Neural progenitor cell (in vitro differentiated cells): ENCODE measurements at places on chromosomes 5 and 9. TPM values are rescaled to one million over a fixed set of nuclear protein-coding genes. Genes with fewer than 3 reads are reported as not detected.

GRCh38 chr9:68970151-68970550, 43.8 kb downstream of the PRKACG start:
- H3K4me1 ChIP-seq: no peaks in the 10 kb centered on the region
- H3K36me3 ChIP-seq: no peaks in the 10 kb centered on the region
- no peak overlapping the region for H3K4me3 ChIP-seq
- DNase-seq: no peak
- H3K27ac ChIP-seq: no peak overlapping the region

SLC34A3 gene
- not detected in 2 replicates for total RNA-seq

- no peak overlapping the region for H3K27ac ChIP-seq
- H3K4me1 ChIP-seq: no peaks in the 10 kb centered on the region
- no peak overlapping the region for H3K4me3 ChIP-seq
- no peak for DNase-seq
These were observed 300.0 kb downstream of the MAST4 start for GRCh38 chr5:66896171-66896570.

TPRN gene
- 3.4 and 9.1 TPM in 2 replicates for total RNA-seq

SLC35D2 gene
- total RNA-seq: 18.5 and 30.1 TPM in 2 replicates

ESM1 gene
- total RNA-seq: not detected in 2 replicates

- no peaks in the 10 kb centered on the region for H3K4me1 ChIP-seq
- no peak for DNase-seq
- H3K4me3 ChIP-seq: no peak overlapping the region
- no peaks in the 10 kb centered on the region for H3K36me3 ChIP-seq
These were observed 89.3 kb upstream of the TNC start for GRCh38 chr9:115207003-115207836.

GRCh38 chr9:136705564-136705963, 6.8 kb upstream of the DIPK1B start:
- no peaks in the 10 kb centered on the region for H3K36me3 ChIP-seq
- H3K4me1 ChIP-seq: no peaks in the 10 kb centered on the region

DNA sequence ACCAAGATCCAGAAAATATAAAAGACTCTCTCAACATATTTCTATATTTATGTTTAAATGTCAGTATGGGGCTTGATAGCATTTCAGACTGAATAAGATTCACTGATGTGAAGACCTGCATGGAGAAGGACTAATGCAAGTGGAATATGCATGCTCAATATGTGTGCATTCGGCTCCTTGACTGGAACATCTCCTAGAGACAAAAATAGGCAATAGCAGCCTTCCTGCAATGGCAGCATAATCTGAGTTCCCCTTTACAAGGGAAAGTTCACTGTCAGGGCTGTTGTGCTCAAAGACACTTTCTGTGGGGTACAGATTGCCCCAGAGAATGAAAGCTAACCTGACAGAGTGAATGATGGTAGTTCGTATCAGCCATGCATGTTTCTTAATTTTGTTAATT, 42.4 kb downstream of the STARD4 start:
- H3K27ac ChIP-seq: no peak overlapping the region
- H3K36me3 ChIP-seq: no peaks in the 10 kb centered on the region
- H3K4me1 ChIP-seq: no peaks in the 10 kb centered on the region

ADCY2 gene
- total RNA-seq: 0.59 and 1.2 TPM in 2 replicates

DNA sequence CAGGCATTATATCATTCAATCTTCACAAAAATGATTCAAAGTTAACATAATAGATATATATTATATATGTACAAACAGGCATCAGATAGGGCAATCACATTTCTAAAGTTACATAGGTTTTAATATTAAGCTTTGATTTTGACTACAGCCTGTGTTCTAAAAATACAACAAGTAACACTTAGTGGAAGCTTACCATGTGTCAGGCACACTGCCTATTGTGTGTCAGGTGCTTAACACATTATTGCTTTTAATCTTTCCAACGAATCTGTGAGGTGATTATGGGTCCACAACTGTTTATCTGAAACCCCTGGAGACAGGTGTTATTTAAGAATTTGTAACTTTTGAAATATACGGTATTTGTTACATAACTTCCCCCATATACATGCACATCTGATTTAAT, 25.2 kb downstream of the FBN2 start:
- H3K27ac ChIP-seq: no peak overlapping the region
- H3K27me3 ChIP-seq: no peaks in the 10 kb centered on the region
- H3K4me1 ChIP-seq: no peaks in the 10 kb centered on the region
- peaks cover 7% of the 10 kb centered on the region for H3K36me3 ChIP-seq
- no peak overlapping the region for H3K4me3 ChIP-seq
- no peak for DNase-seq
